Kidney (tissue), 22 donors: ENCODE measurements at places on chromosomes 7 and 10. TPM values are rescaled to one million over a fixed set of nuclear protein-coding genes. Genes with fewer than 3 reads are reported as not detected.

GRCh38 chr7:24698531-24699266 lies 58.6 kb downstream of the GSDME start:
- no peak for DNase-seq

GRCh38 chr10:60144099-60144498 lies 237.7 kb upstream of the CCDC6 start:
- no peak for DNase-seq

DNA sequence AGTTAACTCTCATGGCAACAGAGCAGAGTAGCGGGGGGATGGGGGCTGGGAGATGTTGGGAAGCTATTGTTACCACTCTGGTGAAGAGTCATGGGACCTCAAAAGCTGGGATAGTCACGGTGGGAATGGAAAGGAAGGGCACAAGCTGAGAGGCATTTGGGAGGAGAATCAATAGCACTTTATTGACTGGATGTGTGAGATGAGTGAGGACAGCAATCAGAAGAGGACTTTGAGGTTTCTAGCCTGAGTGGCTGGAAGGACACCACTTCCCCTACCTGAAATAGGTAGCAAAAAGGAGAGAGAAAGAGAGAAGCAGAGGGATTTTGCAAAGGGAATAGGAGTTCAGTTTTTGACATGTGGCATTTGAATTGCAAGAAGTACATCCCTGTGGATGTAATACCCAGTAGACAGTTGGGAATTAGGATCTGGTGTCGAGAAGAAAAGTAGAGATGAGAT lies 27.2 kb downstream of the SCD start:
- no peak for DNase-seq

DNA sequence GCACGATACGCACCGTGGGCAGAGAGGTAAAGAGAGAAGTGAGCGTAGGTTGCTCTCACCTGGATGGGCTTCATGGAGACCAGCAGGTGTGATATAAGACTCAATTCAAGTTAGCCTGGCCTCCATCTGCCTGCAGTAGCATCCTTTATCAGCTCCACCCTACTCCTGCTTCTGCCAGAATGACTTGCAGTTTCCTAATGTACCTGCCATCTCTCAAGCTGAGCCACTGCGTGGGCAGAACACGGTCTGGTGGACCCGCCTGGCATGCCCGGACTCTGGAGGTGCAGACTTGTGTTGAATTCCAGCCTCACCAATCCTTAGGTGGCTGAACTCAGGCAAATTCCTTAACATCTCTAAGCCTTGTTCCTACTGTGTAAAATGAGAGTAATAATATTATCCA lies 64.3 kb downstream of the STEAP1B start:
- DNase-seq, result no peak

GRCh38 chr7:39908141-39908540 lies 41.9 kb upstream of the CDK13 start:
- DNase-seq, result no peak

GRCh38 chr7:19853261-19853832 lies 79.9 kb upstream of the TMEM196 start:
- DNase-seq, result no peak

- no peak for DNase-seq
Observed at GRCh38 chr10:94131885-94132284, 138.2 kb downstream of the PLCE1 start.

Gene SNCG
- 41.3 TPM for total RNA-seq

- no peak for DNase-seq
Observed at GRCh38 chr7:99665312-99666012, 14.3 kb downstream of the CYP3A5 start.

DNA sequence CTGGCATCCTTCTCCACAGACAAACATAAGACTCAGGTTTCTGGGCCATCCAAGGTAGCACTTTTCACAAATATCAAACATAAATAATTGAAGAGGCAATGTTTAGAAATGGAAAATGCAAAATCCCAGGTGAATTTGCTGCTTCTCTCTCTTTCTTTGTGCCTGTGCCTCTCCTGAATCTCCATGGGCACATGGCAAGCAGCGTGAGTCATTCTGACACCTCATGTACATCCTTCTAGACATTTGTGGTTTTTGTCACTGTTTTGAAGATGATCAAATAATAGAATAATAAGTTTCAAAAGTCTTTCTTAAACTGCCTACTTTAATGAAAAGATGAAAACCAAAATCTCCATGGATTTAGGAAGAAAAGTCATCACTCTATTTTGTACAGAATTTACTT lies 60.3 kb upstream of the RAB11FIP2 start:
- DNase-seq, result no peak

Gene RABGEF1
- 26.8 TPM for total RNA-seq

- DNase-seq, result no peak
Observed at GRCh38 chr7:141439776-141440175, 111.4 kb upstream of the AGK start.

Gene PRSS37
- total RNA-seq, result not detected

Gene CLDN3
- 180 TPM for total RNA-seq

GRCh38 chr10:20634839-20635238 lies 262.3 kb downstream of the NEBL start:
- no peak for DNase-seq
